ENCODE measurements at places on chromosomes 7 and 10.

DNA sequence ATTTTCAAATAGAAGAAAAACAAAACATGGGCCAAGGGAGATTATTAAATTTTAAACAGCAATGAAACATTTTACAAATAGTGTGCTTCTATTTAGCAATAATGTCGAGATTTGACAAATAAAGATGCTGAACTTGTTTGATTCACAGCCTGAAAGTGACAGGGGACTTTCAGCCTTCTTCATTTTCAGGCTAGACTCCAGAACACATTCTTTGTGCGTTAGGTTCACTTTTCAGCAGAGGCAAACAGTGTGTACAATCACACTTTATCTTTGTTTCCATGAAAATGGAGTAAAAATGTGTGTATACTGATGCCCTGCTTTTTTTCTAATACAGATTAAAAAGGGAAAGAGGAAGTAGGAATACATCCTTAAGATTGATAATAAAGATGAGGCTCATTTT, 35.6 kb downstream of the FAM171A1 start:
- no peak for DNase-seq

- DNase-seq, result no peak
Observed at GRCh38 chr7:128170461-128170860, 70.6 kb upstream of the LEP start.

- no peak for DNase-seq
Observed at GRCh38 chr7:78472519-78472918, 673.9 kb downstream of the PHTF2 start.

DNA sequence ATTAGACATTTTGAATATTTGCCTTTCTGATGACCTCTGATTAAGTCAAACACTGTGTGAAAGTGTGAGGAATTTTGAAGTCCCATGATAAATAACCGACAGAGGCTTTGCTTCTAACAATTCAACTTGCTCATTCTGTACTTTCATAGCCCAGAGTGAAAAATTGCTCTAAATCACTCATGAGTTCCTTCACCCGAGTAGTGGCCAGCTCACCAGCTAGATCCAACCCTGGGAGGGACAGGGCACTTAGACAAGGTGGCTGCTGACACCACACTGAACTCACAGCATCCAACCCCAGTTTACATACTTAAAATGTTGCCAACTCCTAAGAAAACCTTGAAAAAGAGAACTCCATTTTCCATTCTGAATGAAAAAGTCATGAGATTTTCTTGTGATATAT, 80.0 kb upstream of the LYZL1 start:
- DNase-seq, result no peak

GRCh38 chr7:30028749-30029635, 780 bp downstream of the PLEKHA8 start:
- DNase-seq, result no peak

GRCh38 chr7:16661924-16662323, 15.9 kb downstream of the BZW2 start:
- no peak for DNase-seq

- DNase-seq, result no peak
Observed at GRCh38 chr10:14413523-14413922, 82.8 kb upstream of the FRMD4A start.

DNA sequence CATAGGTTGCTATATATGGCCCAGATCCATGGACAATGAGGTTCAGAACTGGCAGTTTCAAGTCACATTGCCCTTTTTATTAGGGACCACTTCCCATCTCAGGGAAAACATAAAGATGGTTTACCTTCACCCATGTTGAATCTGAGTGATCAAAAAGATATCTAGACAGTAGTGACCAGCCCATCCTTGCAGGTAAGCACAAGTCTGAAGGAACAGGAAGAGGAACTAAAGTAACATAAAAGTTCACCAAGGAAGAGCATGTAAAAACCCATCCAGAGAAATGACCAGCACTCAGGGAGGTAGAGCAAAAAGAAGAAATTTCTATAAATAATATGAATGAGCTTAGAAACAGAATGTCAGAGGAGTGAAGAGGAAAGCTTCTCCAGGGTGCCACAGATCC, 382.5 kb downstream of the PARD3 start:
- DNase-seq, result no peak

All from stimulated activated CD8-positive, alpha-beta memory T cell treated with anti-CD3 and anti-CD28 coated beads, Interleukin-15, amount 100 ng/mL, for 48 hours (primary cell).